WTC11 (cell line): ENCODE measurements at places on chromosomes 12 and 14.

DNA sequence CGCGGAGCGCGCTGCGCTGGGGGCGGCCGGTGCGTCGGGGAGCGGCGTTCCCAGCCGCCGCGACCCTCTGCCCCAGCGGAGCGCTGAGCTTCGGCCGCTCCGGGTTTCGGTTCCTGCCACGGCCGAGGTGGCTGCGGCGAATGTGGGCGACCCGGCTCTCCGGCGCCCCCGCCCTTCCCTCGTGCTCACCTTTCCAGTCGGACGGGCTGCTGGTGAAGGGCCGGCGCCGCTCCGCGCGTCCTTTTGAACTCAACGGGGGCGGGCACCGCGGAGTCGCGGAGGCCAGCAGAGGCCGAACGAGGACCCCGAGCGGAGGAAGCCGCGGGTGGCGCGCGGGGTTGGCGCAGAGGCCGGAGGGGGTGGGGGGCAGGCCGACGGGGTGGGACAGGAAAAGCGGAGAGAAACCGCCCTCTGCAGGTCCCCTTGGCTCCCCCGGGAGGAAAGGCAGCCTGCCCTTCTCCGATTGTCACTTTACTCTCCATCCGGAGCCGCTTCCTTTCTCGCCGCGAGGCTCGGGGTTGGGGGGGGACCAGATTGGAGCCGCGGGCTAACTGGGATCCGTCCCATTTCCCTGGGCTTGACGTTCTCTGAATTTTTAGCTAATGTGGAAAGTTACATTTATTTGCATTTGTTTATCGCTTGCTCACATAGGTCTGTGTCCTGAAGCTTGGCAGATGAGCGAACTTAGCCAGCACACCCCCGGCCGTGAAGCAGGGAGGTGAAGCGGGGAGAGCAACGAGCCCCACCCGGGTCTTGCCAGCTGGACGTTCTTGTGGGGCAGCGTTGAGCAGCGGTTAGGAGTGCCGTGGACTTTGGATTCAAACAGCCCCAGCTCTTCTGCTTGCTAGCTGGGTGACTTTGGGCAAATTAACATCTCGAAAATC lies at the start of gene SMAGP:
Gene SMAGP, minus strand, starts transcription at position 349 of the 884 bp plus-strand sequence. CDS start 1,137 bp downstream, outside the sequence.
- peak; percentile 84 for DNase-seq

- DNase-seq: no peak
Measured at GRCh38 chr14:74195623-74196022, 43.6 kb upstream of the VSX2 start.

GRCh38 chr14:102517392-102518062 lies 8.0 kb upstream of the ANKRD9 start:
- peak; percentile 48 for DNase-seq

DNA sequence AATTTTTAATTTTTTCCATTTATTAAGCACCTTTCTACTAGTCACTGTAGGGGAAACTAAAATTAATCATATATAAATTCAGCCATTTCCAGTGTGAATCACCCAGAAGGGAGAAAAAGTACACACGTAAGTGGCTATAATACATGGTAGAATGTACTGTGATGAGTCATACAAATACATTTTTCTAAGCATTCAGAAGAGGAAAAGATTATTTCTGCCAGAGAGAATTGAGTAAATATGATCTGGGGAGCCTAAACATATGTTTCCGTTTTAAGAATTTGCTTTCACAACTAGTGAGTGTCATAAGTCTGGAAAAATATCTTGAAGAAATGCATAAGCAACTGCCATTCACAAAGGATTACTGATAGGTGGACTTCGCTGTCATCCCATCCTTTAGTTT lies 102.8 kb downstream of the TGFB3 start:
- DNase-seq: no peak

DNA sequence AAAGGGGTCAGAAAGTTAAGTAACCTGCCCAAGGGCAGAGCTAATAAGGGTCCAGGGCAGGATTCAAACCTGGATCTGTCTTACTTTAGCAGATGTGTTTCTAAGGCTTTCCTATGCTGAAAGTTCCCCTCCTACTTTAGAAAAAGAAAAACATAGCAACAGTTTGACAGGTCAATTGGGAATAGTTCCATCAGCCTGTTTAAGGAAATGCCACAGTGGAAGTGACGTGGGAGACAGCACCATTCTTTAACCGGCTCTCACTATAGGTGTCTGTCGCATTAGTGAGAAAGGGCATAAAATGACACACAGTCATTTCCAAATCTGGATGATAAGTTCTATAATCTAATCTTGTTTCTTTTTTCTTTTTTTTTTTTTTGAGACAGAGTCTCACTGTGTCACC lies 7.3 kb downstream of the ALDH1L2 start:
- no peak for DNase-seq

GRCh38 chr14:103391048-103391447 lies 5.8 kb downstream of the MARK3 start:
- DNase-seq: no peak

DNA sequence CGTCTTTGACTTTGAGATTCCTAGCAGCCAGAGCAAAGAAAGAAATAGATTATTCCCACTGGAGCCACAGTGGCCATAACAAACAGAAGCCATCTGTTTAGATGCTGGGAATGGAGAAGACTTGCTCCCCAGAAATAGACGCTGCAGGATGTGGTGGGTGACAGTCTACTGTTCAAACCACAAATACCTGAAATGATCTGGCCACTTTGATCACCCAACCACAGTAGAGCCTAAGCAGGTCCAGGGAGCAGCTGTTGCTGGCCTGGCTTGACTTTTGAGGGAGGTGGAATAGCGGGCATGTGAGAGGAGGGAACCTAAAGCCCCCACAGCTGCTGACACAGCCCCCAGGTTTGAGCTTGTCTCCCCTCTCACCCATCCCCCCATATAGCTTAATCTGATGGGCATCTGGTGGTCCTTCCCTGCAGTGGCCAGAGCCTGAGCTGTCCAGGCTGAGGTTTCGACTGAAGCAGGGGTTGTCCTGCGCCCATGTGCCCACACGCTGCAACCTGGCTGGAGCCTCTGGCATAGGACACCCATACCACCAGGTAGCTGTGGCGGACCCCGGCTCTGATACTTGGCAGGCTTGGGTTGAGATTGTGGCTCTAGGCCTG lies 38.7 kb downstream of the SH2B3 start:
- no peak for DNase-seq

GRCh38 chr12:107467716-107468115 lies 217.9 kb upstream of the PWP1 start:
- DNase-seq: no peak

- DNase-seq: no peak
Measured at GRCh38 chr12:124525455-124525854, 42.0 kb downstream of the NCOR2 start.

- DNase-seq: no peak
Measured at GRCh38 chr12:46107591-46107990, 117.2 kb upstream of the SCAF11 start.

- no peak for DNase-seq
Measured at GRCh38 chr12:14066021-14066420, 84.6 kb upstream of the GRIN2B start.

- DNase-seq: no peak
Measured at GRCh38 chr14:93956514-93957332, 19.6 kb downstream of the ASB2 start.
